ENCODE measurements at places on chromosomes 13 and 19.

- no peak for DNase-seq
Observed at GRCh38 chr19:1889907-1890306, 4.6 kb upstream of the ABHD17A start.

- no peak for DNase-seq
Observed at GRCh38 chr13:113907635-113908617, 44.0 kb upstream of the GAS6 start.

- DNase-seq, result no peak
Observed at GRCh38 chr13:22049384-22049783, 378.5 kb downstream of the FGF9 start.

DNA sequence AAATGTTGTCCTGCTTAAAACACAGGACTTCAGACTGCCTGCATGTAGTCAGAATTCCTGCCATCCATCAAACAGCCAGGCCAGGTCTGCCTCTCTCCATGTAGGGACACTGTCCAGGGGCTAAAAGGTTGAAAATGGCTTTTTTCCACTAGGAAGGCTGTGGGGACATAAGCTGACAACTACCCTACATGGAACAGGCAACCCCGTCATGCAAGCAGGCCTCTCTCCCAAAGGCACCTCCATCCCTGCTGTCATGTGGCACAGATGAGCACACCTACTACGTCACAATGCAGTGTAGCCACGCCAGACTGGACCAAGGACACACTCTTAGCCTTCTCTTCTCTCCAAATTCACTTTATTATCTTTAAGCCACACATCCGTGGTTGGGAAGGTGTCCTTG is 40.8 kb downstream of the LATS2 start:
- no peak for DNase-seq

DNA sequence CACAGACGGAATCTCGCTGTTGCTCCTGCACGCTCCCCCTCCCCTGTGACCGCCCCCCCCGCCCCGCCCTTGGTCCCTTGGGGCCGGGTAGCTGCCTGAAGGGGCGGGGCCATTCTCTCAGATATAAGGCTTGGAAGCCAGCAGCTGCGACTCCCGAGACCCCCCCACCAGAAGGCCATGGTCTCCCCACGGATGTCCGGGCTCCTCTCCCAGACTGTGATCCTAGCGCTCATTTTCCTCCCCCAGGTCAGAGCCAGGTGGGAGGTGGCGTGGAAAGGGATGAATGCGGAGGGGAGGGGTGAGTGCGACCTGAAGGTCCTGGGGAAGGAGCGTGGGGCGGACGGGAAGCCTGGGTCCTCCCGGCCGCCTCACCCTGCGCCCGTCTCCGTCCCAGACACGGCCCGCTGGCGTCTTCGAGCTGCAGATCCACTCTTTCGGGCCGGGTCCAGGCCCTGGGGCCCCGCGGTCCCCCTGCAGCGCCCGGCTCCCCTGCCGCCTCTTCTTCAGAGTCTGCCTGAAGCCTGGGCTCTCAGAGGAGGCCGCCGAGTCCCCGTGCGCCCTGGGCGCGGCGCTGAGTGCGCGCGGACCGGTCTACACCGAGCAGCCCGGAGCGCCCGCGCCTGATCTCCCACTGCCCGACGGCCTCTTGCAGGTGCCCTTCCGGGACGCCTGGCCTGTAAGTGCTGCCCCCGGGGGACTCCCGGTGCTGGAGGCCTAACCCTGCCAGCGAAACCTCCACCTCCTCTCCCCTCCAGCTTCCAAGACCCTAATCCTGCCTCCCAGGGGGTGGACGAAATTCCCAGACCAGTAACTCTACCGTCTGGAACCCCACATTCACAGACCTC is at the start of gene DLL3:
TSS of gene DLL3 (plus strand) at position 150 of the 845 bp plus-strand sequence. CDS start at position 178, 28 bp downstream.
- no peak for DNase-seq

DNA sequence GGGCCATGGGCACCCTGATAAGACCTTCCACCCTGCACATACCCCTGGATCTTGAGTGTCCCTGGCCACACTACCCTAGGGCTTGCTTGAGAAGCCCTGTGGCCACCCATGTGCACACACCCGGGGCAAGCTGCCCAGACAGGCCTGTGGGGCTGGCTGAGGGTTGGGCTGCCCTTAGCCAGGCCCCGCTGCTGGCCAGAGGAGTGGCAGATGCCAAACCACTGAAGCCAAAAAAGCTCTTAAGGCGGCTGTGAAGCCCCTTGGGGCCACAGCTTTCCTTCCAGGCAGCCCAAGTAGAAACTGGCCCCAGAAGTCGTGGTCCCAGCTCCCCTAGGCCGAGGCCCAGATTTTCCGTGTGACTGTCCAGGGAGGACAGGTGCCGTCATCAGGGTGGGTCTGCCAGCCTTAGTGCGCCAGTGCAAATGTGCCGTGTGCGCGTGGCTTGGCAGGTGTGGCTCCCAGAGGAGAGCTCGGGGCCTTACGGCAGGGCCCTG is 14.8 kb downstream of the CEBPG start:
- no peak for DNase-seq

GRCh38 chr13:91520952-91521351 is 122.5 kb downstream of the GPC5 start:
- DNase-seq, result no peak

GRCh38 chr13:71304861-71305260 is 562.1 kb downstream of the DACH1 start:
- DNase-seq, result no peak

DNA sequence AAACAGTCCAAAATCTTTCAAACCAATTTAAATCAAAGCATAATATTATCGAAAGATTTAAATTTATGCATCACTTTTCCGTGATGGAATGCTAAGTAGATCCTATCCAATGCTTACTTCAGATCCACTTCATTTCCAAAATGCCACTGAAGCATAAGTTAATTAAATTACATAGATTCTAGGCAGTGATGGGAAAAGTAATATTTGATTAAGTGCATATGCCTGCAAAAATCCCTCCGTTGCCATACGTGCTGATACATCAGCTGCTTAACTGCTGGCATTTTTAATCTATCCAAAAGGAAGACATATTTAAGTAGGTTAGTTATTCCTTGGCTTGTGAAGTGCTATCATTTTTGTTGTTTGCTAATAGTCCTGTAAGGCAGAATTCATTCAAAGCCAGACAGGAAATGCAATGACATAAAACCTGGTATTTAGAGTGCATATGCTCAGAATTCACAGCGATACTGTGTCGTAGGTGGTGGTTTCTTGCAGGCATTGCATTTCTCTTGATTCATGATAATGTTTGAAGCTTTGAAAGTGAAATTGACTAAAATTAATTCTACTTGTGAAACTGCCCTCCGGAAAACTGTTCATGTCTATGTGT is 738.3 kb upstream of the GPC6 start:
- no peak for DNase-seq

GRCh38 chr13:113231306-113232207 is 22.1 kb downstream of the CUL4A start:
- no peak for DNase-seq

DNA sequence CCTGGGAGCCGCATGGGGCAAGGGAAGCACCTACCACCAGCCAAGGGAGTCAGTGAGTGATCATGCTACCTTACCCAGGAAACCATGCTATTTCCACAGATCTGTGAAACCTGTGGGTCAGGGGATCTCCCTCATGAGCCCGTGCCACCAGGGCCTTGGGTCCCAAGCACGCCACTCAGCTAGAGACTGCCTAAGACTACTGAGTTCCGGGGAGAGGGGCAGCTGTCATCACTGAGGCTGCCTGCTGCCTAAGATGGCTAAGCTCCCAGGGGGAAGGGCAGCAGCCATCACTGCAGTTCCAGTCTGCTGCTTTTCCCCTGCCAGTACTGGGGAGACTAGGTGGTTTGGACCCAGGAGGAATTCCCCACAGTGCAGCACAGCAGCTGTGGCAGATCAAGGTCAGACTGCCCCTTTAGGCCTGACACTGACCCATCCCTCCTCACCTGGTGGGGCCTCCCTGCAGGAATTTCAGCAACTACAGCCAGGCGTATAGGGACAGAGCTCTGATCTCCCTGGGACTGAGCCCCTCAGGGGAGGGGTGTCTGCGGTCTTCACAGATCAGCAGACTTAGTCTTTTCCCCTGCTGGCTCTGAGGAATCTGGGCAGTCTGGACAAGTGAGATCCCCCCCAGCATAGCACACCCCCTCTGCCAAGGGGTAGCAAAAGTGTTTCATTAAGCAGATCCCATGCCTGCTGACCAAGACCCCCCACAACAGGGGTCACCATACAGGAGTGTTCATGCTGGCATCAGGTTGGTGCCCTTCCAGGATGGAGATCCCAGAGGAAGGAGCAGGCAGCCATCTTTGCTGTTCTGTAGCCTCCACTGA is 26.9 kb downstream of the VSTM2B start:
- no peak for DNase-seq

- DNase-seq, result no peak
Observed at GRCh38 chr13:38564256-38565150, 122.4 kb upstream of the FREM2 start.

GRCh38 chr13:46672338-46673090 is 119.5 kb downstream of the LRCH1 start:
- no peak for DNase-seq

- DNase-seq, result no peak
Observed at GRCh38 chr13:72379581-72379980, 347.8 kb downstream of the MZT1 start.

GRCh38 chr19:591099-591958 is 1.6 kb downstream of the HCN2 start:
- no peak for DNase-seq

DNA sequence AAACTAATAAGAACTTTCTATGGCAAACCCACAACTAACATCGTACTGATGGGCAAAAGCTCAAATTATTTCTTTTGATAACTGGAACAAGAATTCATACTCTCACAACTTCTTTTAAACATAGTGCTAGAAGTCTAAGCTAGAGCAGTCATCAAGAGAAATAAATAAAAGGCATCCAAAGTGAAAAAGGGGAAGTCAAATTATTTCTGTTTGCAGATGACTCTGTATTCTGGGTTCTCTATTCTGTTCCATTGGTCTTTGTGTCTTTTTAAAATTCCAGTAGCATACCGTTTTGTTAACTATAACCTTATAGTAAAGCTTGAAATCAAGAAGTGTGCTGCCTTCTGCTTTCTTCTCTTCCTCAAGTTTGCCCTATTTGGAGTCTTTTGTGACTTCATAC is 1215.9 kb downstream of the UQCRFS1 start:
- DNase-seq, result no peak

GRCh38 chr19:49816590-49816989 is 1.5 kb upstream of the MED25 start:
- no peak for DNase-seq

- DNase-seq, result no peak
Observed at GRCh38 chr19:51263808-51264207, 12.9 kb downstream of the SIGLECL1 start.
